ENCODE measurements at places on chromosomes 5 and 9.
A peak's percentile ranks its signal among the peaks of the same experiment; 100 is the strongest.

- no peak for DNase-seq
Observed at GRCh38 chr9:136043441-136043991, 51.6 kb downstream of the NACC2 start.

GRCh38 chr5:130066644-130067043 lies 162.4 kb downstream of the CHSY3 start:
- DNase-seq: no peak

DNA sequence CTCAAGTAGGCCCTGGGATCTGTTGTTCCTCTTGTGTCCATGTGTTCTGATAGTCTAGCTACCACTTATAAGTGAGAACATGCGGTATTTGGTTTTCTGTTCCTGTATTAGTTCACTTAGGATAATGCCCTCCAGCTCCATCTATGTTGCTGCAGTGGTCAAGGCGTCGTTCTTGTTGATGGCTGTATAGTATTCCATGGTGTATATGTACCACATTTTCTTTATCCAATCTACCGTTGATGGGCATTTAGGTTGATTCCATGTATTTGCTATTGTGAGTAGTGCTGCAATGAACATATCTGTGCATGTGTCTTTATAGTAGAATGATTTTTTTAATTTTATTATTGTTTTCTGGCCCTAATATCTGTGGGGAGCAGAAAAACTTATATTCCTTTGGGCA lies 74.3 kb downstream of the MAT2B start:
- DNase-seq: no peak

DNA sequence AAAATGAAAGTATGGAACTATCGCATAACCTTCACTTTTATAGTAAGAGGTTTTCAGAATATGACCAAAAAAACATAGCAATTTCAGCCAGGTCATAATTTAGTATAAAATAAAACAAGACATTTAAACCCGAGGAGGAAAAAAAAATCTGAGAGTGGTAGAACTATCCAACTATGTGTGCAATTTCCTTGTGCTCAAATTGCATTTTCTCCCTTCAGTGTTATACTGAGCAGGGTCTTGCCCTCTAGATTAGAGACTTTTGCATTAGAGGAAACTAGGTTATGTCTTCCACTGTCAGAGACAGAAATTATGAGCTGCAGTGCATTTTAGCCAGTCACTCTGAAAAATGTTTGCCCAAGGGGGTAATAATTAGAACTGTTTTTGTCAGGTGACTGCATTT lies 330.6 kb downstream of the NR2F1-AS1 start:
- DNase-seq: no peak

DNA sequence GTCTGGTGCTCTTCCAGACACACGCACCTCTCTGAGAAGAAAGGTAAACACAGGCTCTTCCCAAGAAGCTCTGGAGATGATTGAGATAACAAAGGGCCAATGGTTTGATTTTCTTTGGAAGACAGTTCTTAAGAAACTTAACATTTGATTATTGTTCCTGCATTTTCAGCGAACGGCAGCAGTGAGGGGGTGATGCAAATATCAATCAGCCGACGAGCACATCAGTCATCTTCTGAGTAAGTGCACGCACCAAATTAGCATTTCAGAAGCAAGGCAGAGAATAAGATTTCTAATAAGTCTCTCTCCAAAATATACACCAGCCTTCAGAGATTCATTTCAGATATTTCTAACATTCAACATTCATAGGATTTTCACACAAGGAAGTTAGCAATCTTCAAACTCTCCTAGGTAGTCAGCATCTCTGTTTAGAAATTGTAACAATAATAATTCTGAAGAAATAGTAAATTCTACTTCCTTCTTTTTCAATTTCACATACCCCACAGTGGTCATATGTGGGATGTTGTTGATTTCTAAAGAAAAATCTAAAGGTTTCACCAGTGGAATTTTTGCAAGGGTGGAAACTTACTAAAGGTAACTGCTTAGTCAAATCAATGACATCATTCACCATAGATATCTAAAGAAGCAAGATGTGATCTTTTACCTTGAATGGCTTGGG lies 250.3 kb downstream of the SEC61B start:
- DNase-seq: no peak

DNA sequence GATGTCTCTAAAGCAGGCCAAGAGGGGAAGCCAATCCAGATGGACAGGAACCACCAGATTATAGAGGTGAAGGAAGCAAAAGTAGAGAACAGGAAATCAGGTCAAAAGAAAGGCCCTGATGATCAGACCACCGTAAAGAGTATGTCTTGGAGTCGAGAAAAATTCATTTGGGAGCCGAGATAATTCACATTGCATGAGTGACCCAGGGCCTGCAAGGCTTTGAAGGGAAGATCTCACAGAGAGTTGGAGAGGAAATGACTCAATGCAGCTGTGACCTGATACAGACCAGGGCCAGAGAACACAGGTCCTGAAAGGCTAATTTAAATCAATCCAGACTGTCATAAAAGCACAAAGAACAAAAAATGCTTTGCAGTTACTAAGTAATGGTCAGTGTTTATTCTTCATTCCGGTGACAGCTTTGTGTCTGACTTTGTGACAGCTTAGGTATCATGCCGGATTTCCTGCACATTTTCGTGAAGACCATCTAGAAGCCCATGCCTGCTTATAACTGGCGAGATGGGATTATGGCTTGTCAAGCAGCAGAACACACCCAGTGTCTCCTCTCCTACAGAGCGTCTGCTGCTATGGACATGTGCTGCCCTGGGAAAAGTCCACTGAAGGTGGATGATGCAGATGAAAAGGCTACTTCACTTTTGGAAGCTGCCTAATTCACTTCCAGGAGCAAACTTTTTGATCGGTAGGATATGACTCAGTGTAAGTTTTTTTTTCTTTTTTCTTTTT lies 5.8 kb upstream of the ACTBL2 start:
- no peak for DNase-seq

DNA sequence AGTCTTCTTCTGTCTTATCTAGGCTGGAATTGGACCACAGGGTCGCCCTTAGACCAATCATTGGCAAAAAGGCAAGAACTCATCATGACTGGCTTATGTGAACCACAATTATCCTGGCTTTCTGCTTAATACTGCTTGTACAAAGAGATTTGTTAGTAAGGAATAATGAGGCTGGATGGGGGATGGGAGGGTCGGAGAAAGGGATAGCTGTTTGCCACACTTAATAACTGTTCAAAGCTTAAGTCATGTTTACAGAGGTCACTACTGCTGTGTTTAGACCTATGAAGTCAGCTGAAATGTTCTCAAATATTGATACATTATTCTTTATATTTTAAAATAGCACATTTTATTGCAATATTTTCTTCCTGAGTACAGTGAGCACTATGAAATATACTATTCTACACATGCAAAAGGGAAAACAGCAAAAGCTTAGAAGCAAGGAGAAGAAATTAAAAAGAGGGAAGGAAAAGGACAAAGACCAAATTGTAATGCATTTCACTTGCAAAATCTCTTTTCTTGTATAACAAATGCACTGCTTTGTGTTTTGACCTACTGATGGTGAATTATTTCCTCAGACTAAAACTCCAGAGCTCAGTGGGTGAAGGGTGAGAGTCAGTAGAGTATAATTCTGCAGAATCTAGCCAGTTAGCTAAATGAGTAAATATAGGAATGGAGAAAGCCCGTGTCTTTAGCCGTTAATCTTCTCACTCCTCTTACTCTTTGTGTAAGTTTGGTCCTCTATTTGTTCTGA lies 404.9 kb upstream of the ZNF608 start:
- DNase-seq: no peak

DNA sequence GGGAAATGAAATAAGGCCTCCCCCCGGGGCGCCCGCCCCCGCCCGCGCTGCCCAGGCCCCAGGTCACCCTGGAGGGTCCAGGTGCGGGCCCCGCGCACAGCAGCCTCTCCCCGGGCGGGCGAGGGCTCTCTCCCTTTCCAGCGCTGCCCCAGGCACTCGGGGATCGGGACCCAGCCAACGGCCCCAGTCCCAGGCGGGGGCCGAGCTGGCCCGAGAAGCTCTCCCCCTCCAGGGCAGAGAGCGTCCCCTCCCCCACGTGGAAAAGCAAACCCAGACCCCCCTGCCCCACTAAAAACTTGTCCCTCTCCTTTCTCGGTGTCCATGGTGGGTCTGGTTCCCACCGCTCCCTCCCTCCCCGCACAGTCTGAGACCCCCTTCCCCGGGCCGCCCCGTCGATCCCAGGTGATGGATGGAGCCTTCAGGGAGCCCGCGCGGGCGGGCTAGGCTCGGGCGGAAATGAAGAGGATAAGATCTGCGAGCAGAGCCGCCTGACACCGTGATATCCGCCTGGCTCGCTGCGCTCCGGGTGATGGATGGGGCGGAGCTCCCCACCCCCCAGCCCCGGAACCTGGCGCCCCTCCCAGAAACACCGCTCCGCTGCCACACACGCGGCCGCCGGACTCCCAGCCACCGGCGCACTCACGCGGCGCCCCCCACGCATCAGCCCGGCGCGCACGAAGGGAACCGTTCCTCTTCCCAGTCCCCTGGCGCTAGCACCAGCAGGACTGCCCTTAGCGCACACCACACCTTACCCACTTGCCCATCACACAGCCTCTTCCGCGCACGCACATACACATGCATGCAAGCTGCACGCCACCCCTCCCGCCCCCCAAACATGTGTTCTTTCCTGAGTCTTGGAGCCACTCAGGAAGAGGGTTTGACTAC lies 81.7 kb upstream of the ZBTB43 start:
- peak; percentile 38 for DNase-seq

- DNase-seq: no peak
Observed at GRCh38 chr5:65121880-65122436, 353.2 kb downstream of the CWC27 start.

- no peak for DNase-seq
Observed at GRCh38 chr5:90809311-90810056, 250.9 kb downstream of the ADGRV1 start.

GRCh38 chr9:107285286-107285685 lies 2.2 kb downstream of the RAD23B start:
- no peak for DNase-seq

DNA sequence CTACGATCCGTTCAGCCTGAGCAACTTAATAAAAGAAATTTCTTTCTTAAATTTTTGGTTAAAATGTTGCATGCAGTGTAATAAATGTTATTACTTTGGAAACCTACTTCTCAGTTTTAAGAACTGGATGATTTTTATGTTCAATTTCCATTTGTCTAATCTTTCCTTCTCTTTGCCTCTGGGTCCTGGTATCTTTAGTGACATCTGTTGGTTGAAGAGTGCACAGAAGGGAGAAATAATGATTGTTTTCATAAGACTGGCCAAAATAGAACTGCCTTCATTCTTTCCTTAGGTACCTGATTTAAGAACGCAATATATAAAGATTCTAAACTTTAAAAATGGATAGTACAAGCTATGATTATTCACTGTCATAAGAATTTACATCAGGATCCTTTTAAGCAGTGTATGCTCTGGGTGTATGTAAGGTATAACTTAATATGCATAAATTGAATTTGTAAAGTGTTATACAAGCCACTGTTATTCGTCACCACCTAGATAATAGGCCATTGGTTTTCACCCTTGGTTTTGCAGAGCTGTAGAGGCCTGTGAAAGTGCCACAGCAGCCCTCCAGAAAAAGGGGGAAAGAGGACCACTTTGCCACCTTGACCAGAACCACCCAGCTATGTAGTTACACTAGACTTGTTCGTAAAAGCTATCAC lies 82.8 kb upstream of the TLX3 start:
- DNase-seq: no peak

- DNase-seq: no peak
Observed at GRCh38 chr9:124284940-124285441, 27.2 kb downstream of the NEK6 start.

- no peak for DNase-seq
Observed at GRCh38 chr9:19405771-19406170, 3.0 kb upstream of the ACER2 start.

- no peak for DNase-seq
Observed at GRCh38 chr9:93205896-93206575, 22.1 kb downstream of the WNK2 start.

DNA sequence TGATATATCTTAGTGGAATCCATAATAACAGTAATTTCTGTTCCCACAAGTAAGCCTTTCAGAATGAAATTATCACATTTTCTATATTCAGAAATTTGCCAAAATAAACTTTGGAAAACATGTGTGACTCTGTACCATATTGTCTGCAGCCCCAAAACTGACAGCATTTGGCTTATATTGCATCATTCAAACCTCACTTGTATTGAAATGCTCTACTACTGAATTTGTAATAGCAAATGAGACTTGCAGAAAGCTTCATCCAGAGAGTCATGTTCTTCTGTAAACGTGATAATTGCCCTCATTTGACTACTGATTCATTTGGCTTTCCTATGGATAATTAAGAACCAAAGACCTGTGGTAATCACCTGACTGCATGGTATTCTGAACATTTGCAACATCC lies 1249.5 kb upstream of the CDH18 start:
- DNase-seq: no peak

- DNase-seq: no peak
Observed at GRCh38 chr9:79043916-79044315, 527.8 kb upstream of the TLE4 start.

DNA sequence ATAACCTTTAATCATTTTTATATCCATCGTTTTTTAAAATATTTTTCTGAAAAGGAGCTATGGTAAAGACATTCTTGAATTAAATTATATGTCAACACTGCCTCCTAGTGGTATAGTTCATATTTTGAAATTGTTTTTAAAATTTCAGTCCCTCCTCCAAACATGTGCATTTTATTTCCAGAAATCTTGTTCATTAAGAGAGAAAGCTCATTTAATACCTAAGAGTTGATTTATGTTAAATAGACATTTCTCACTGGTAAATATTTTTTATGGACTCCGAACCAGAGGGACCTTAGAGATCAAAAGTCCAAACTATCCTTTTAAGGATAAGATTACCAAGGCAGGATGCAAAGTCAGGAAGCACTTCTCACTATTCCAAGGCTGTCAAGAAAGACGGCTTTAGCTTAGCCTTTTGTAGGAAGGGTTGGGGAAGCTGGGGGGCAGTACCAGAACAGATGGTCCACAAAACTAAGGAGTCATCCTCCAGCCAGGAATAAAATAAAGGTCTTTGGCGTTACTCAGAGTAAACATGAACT lies 21.6 kb downstream of the BHMT start:
- no peak for DNase-seq

GRCh38 chr5:179279347-179280094 lies 65.7 kb downstream of the ADAMTS2 start:
- no peak for DNase-seq

- DNase-seq: no peak
Observed at GRCh38 chr5:154543380-154543779, 65.4 kb upstream of the HAND1 start.

DNA sequence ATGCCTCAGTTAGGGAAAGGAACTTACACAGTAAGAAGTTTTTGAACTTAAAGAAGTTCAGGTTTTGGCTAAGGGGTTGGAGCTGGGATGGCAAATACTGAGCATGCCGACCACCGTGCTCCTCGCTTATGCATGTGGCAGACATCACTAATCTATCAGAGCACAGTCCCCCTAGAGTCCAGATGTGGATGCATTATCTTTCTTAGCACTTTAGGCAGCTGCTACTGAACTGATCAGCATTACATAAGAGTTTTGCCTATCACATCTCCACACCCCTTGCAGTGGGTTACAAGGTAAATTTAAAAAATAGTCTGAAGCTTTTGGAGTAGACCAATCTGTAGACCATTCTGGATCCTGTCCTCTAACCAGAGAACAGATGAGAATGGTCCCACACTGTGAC lies 22.4 kb downstream of the MACIR start:
- DNase-seq: no peak

GRCh38 chr9:115999498-115999897 lies 154.1 kb upstream of the PAPPA start:
- no peak for DNase-seq

GRCh38 chr5:176536132-176536901 lies 885 bp downstream of the RNF44 start:
- DNase-seq: peak; percentile 53

GRCh38 chr9:135647884-135648283 lies 8.5 kb upstream of the GLT6D1 start:
- DNase-seq: no peak

Measured in stimulated activated CD8-positive, alpha-beta memory T cell treated with anti-CD3 and anti-CD28 coated beads, Interleukin-4, amount 100 ng/mL, for 1 hour (primary cell).